Activated CD4-positive, alpha-beta memory T cell treated with anti-CD3 and anti-CD28 coated beads, Interleukin-2, amount 10 ng/mL, durations not matched to agents 7 days and 5 days (primary cell): ENCODE measurements at places on chromosomes 11 and 22.

- no peaks in the 10 kb centered on the region for H3K36me3 ChIP-seq
- DNase-seq = no peak
- no peak overlapping the region for H3K27ac ChIP-seq
- no peak overlapping the region for H3K4me3 ChIP-seq
These were observed 287.9 kb upstream of the MPPED2 start for GRCh38 chr11:30873924-30874610.

DNA sequence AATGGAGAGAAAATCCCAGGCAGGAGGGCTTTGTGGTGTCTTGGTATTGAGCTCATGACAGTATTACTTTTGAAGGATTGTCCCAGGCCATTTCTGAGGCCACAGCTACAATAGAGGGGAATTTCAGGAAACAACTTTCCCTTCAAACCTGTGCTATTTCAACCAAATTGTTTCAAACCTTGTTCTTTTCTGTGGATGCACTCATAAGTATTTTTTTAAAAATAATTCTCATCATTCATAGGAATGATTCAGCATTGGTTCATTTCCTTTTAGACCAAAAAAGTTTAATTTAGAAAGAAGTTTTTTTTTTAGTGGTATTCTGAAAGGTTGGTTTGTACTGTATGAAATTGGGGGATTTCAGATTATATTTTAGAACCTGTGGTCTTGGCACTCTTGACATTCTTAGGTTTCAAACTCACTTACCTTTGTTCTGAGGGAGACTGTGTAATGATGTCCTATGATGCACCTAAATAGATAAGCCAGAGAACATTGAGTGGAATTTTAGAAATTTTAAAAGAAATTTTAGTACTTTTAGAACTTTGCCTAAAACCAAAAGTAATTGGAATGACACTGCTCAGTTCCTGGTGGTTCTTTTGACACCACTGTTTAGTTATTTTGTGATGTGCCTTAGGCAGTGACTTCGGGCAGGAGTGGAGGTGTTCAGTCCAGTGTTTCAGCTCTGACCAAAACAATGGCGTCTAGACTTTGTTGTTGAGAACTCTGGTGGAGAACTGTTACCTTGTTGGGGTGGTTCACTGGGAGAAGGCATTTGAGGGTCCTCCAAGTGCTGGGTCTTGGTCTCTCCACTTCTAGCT, 12.2 kb downstream of the TEAD1 start:
- no peak overlapping the region for H3K27ac ChIP-seq
- H3K27me3 ChIP-seq = peaks cover 63% of the 10 kb centered on the region
- DNase-seq = no peak
- H3K4me3 ChIP-seq = no peak overlapping the region
- H3K4me1 ChIP-seq = no peaks in the 10 kb centered on the region
- no peaks in the 10 kb centered on the region for H3K36me3 ChIP-seq

DNA sequence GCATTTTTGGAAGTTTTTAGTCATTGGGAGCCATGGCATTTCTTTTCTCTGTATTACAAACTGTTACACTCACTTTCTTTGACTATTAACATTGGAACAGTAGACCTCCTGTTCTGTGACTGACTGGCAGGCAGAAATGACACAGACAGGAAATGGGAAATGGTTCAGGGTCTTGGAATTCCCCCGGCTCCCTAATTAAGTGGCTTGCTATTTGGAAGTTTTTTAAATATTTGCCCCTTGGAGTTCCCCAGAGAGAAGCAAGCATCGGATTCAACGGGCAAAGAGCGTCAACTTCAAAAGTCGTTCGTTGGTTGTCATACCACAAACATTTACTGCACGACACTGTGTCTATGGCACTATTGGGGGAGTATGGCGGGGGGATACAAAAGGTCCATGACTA, 1.1 kb upstream of the BIRC2 start:
- H3K27ac ChIP-seq = peak overlapping the region; percentile 97
- H3K36me3 ChIP-seq = peaks cover 15% of the 10 kb centered on the region
- H3K27me3 ChIP-seq = no peaks in the 10 kb centered on the region
- no peak for DNase-seq

DNA sequence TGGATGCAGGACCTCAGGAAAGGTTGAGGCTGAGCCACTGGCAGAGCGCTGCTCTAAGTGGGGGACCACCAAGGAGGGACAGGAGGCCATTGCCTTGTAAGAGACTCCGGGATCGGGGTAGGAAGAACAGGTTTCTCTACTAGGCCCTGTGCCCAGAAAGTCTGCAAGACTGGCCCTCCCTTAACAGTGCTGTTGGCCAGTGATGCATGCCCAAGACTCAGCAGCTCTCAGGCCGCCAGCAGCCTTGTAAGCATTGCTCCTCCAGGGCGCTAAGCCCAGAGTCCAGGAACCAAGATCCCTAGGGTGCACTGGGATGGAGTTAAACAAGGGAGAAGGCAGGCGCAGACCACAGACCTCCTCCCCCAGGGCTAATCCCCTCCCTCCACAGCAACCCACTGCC, 39.3 kb upstream of the PANX1 start:
- H3K27me3 ChIP-seq = peaks cover 5% of the 10 kb centered on the region
- H3K4me1 ChIP-seq = no peaks in the 10 kb centered on the region
- H3K36me3 ChIP-seq = no peaks in the 10 kb centered on the region
- no peak overlapping the region for H3K27ac ChIP-seq
- no peak overlapping the region for H3K4me3 ChIP-seq
- no peak for DNase-seq

DNA sequence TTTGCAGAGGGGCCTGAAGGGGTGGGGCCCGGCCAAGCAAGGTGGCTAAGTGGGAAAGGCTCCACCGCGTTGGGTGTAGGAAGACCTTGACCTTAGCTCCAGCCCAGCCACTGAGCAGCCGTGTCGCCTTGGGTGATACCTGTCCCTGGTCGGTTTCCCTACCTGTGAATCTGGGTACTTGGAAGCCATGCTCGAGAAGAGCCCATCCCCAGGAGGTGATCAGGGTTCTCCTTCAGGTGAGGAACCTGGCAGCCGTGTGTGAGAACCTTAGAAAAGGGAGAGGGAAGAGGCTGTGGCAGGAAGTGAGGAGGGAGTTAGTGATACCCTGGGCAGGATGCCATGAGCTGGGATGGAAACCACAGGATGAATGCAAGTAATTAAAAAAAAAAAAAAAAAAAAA, 21.6 kb downstream of the PPARA start:
- no peaks in the 10 kb centered on the region for H3K36me3 ChIP-seq
- H3K27me3 ChIP-seq = no peaks in the 10 kb centered on the region
- no peak for DNase-seq
- H3K27ac ChIP-seq = no peak overlapping the region
- no peak overlapping the region for H3K4me3 ChIP-seq

DNA sequence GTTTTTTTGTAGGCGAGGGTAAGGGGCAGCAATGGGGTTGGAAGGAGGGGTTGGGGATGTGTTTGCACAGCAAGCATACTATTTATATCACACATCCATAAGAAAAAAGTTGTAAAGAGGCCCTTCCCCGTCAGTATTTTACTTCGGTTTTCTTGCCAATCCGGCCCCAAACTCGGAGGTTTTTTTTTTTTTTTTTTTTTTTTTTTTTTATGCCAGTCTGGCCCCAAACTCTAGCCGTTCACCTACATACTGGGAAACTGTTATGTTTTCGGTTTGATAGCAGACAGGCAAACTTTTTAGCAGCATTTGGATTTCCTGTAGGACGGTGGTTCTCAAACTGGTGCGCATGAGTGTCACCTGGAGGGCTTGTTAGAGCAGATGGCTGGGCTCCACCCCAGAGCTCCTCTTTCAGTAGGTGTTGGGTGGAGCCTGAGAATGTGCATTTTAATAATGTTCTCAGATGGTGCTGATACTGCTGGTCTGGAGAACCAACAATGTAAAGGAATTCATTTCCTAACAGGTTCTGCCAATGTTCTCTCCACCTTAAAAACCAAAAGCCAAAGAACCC, 76.5 kb upstream of the ZBED5 start:
- no peak for DNase-seq
- peak overlapping the region; percentile 63 for H3K4me3 ChIP-seq
- peaks cover 15% of the 10 kb centered on the region for H3K4me1 ChIP-seq
- no peak overlapping the region for H3K27ac ChIP-seq
- no peaks in the 10 kb centered on the region for H3K36me3 ChIP-seq
